Stimulated activated CD4-positive, alpha-beta T cell treated with anti-CD3 and anti-CD28 coated beads, Interleukin-4, amount 100 ng/mL, for 4 hours (primary cell): ENCODE measurements at places on chromosomes 7 and 10.

DNA sequence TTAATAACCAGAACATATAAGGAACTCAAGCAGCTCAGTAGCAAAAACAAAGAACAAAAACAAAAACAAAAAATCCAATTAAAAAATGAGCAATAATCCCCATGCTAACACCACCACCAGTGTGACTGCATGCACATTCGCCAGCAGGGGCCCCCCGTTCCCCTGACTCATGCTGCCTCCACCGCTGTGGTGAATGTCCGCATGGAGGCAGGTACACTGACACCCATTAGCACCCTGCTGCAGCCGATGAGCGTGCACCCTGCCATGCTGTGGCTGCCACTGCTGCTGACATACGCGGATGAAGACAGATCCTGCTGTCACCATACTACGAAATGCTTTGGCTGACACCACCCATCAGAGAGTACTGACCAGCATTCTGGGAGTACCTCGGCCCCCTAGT, 321.6 kb upstream of the LRRTM3 start:
- no peak for DNase-seq

- no peak for DNase-seq
Observed at GRCh38 chr10:77062381-77062780, 575.2 kb downstream of the KCNMA1 start.

DNA sequence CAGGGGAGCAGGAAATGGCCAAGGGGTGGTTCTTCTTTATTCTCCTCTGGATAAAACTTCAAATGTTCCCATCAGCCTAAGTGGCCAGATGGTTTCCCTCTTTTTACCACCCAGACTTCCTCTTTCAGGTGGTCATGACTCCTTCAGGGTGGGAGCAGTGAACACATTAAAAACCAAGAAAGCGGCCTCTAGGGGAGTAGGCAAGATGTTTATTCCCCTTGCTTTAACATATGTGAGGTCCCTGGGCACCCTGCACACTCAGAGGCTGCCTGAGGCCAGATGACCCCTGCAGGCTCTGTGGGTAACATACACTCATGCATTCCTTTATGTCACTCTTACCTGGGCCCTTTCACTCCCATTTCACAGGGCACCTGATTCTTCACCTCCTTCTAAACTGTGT, 357.4 kb downstream of the ABCA13 start:
- DNase-seq, result no peak

GRCh38 chr7:15087771-15088170, 185.2 kb upstream of the DGKB start:
- DNase-seq, result no peak

DNA sequence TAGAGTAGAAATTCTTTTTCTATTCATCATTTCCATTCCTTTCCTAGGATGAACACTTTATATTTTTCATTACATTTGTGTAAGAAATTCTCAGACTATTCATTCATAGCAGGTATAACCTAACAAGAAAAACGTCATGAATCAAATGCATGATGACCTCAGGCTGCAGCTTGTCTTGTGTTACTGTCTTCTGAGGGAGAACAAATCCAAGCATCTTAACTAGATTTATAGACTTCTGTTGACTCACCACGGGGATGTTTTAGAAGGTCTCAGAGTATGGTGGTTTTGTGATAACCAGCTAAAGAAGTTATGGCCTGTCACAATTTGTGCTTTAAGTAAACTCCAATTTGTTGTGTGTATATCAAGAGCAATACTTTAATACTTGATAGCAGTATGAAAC, 102.7 kb downstream of the ANKRD7 start:
- DNase-seq, result no peak

DNA sequence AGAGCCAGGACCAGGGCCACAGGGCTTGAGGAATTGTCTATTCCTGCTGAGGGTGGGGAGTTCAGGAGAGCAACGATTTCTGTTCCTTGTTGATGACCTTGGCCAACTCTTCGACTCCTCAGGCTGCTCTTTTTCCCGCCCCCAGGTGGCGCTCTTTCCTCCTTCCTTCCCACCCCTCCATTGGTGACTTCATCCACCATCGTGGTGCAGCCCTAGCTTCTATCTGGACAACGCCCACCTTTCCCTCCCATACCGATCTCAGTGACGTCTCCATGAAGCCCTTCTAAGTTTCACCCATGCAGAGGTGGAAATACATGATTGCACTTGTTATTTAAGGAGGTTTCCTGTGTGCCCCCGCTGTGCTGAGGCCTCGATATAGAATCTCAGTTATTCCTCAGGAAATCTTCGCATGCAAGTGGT, 22.1 kb upstream of the CARD11 start:
- peak; percentile 50 for DNase-seq

DNA sequence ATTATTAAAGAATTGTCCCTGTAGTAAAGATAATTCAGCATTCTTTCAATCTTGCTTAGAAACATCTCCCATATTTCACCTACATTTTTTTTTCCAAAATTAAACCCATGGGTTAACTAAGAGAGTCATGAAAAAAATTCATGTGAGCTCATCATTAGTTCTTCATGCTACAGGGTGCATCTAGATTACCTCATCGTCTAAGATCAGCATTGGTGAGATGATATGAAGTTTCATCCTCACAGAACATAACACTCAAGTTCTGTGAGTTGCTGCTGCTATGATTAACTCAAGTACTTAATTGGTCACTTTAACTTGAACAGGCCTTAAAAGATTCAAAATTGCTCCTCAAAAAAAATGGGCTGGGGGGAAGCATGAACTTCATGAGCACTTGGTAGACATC, 50.0 kb downstream of the RAB11FIP2 start:
- DNase-seq, result no peak

DNA sequence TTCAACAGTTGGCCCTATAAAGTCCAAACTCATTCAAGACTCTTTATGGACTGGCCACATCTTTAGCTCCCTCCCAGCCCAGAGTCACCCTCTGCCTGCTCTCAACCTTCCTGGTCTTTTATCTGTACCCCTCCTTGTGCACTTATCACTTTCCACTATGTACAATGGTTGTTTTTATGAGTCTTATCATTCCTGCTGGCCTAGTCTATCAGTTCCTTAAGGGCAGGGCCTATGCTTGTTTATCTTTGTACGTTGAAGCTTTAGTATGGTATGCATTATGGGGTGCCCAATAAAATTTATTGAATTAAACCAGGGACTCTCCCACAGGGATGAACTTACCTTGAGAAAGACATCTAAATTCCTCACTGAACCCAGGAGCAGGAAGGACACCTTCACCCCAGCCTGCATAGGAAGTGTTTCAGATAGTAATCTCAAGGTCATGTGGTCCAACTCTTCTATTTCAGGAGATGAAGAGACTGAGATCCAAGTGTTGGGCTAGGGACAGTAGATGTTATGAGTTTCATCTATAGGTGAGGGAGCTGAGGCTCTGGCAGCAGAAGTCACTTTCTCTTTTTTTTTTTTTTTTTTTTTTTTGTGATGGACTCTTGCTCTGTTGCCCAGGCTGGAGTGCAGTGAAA, 13.3 kb upstream of the PDCD4 start:
- DNase-seq, result no peak

GRCh38 chr10:46297406-46298204, 10.8 kb downstream of the ANTXRL start:
- DNase-seq, result peak; percentile 33

DNA sequence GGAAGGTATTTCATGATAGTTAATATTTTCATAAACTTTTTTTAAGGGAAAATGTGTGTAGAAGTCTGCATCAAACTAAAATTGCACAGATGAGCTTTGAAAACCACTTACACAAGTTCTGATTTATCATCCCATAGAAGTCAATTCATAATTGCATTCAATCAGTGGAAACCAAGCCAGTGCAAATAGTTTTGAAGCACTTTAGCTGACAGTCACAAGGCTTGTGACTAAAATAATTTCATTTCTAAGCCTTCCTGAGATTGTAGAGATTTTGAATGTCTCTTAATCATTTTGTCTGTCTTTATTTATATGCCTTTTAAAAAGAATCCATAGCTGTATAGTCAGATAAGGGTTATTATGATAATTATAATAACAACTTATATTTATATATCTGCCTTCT, 41.4 kb downstream of the EXOC4 start:
- DNase-seq, result no peak

DNA sequence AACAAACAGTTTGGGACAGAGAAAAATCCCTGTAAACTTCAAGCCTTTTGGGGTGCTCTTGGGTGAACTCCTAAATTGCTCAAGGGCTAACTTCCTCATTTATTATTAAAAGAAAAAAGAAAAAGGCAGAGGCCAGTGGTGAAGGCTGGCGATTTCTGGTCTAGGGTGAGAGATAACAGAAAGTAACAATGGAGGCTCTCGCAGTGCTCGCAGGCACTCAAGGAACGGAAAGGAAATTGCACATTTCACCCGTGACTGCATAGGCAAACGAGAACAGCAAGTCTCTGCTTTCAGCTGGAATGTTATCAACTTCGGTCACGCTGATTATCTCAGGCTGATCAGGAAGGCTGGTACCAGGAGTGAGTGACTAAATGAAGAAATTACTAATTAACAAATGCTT, 70.7 kb downstream of the PRKAG2 start:
- DNase-seq, result no peak

DNA sequence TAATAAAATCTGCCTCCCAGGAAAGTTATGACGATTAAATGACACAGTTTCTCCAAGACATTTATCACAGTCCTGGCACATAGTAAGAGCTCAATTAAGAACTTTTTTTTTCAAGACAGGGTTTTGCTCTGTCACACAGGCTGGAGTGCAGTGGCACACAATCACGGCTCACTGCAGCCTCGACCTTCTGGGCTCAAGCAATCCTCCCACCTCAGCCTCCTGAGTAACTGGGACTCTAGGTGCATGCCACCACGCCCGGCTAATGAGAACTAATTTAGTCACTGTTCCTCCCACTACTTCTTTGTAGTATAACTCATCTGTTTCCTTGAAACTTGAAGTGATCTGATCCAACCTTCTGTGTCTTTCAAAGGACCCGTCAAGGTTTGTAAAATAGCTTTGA, 42.2 kb upstream of the MXI1 start:
- DNase-seq, result no peak

DNA sequence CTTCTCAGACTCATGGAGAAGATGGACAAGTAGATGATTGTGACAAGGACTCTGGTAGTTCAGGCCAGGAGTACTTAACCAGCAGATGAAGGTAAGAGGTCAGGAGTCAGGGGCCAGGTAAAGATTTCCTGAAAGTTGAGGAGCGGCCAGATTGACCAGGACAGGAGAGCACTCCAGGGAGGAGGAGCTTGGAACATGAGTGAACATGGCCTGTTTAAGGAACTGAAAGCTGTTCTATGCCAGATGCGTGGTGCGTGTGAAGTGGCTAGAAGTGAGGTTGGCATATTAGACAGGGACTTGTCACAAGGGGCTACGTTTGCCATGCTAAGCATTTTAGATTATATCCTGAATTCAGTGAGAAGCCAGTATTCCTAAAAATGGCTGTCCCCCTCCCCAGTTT, 157.2 kb downstream of the WNT2 start:
- no peak for DNase-seq

DNA sequence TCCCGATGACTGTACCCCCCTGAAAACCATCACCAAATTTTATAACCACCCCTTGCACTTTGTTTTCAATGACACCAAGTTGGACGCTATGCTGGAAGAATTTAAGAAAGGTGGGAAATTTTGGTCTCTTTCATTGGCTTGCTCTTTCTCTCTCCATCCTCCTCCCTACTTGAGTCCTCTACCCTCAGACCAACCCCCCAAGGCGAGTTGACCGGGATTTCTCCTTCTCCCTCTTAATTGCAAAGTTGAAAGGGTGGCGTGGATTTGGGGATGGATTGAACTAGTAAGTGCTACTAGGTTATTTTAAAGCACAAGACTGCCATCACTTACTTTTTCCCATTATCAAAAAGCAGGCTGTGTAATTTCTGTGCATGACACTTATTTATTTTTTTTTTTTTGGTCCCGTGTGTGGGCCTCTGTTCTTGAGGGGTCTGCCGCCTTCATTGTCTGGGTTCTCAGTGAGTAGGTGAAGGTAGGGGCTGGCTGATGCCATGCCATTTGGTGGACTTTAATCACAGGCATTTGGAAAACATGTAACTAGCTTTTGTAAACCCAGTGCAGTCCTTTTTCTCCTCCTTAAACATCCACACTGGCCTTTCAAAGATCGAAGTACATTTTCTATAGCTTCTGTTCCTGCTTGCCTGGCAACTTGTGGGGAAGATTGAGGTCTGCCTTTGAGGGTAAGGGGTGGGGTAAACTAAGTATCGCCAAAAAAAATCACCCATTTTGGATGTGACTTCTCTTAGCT, 2.1 kb downstream of the CNNM2 start:
- DNase-seq, result no peak

DNA sequence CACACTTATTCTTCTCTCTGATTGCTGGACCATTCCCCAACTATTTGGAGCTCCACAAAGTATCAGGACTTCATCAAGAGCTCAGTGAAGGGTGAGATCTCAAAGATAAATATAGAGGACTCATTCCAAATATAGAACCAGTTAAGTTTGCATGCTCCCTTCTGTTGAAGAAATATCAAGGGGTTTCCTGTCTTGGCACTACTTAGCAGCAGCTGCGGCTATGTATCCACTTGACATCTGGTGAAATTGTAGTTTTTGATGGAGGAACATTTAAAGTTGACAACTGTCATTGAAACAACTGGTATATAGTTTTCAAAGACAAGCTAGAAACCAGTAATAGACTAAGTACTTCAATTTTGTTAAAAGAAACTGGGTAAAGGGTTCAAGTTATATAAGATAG, 1.0 kb upstream of the SPAG6 start:
- no peak for DNase-seq

GRCh38 chr10:7969623-7970022, 84.9 kb upstream of the GATA3 start:
- no peak for DNase-seq

- no peak for DNase-seq
Observed at GRCh38 chr10:4399556-4399955, 426.5 kb upstream of the AKR1E2 start.

GRCh38 chr7:1562597-1563051, 6.6 kb upstream of the TMEM184A start:
- DNase-seq, result no peak

- no peak for DNase-seq
Observed at GRCh38 chr10:78763651-78764395, 304.9 kb upstream of the ZMIZ1 start.

GRCh38 chr10:943334-944033, 12.0 kb upstream of the LARP4B start:
- no peak for DNase-seq

- DNase-seq, result no peak
Observed at GRCh38 chr7:123987445-123987844, 45.4 kb downstream of the TMEM229A start.

GRCh38 chr7:3175285-3175902, 125.7 kb upstream of the SDK1 start:
- no peak for DNase-seq

- no peak for DNase-seq
Observed at GRCh38 chr10:125662584-125662983, 20.4 kb downstream of the TEX36 start.

DNA sequence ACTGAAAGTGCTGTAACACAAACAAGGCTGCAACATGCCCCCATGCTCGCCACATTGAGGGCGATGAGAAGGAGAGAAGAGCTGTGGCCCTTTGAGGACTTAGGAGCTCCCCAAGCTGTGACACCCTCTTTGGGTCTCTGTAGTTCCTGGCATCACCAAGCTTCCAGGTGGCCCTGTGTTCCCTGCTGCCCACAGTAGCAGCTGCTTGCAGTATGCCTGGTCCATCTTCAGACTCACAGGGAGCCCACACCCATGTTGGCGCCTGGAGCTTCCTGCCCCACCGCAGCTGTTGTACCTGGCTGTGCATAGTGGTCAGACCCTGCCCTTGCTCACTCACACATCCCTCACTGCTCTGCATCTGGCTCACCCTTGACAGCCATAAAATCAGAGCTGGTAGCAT, 401.2 kb upstream of the NRG3 start:
- DNase-seq, result no peak
